ENCODE measurements at places on chromosomes 6 and 20.
A peak's percentile ranks its signal among the peaks of the same experiment; 100 is the strongest.

DNA sequence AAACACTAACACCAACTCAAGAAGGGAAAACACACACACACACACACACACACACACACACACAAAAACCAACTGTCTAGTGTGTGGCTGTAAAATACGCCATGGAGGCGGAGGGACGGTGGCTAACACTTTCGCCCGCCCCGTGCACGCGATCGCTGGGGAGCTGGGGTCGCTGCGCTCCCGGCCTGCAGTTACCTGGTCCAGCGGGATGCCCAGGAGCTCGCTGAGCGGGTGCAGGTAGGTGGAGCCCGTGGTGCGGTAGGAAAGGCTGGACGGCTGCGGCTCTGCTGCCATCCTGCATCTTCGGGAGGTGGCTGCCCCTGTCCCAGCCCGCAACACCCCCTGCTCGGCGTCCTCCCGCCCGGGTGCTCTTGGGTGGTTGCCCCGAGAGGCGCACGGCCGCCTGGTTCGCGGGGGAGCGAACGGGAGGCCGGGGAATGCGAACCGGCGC, 303 bp downstream of the MBOAT1 start:
- DNase-seq: peak; percentile 63

GRCh38 chr6:112187736-112188135, 66.6 kb downstream of the LAMA4 start:
- DNase-seq: no peak

GRCh38 chr20:41334443-41335421, 5.9 kb upstream of the LPIN3 start:
- DNase-seq: no peak

- no peak for DNase-seq
Measured at GRCh38 chr20:24835195-24835594, 113.9 kb upstream of the CST7 start.

- DNase-seq: no peak
Measured at GRCh38 chr20:5085380-5085779, 34.4 kb downstream of the PCNA start.

DNA sequence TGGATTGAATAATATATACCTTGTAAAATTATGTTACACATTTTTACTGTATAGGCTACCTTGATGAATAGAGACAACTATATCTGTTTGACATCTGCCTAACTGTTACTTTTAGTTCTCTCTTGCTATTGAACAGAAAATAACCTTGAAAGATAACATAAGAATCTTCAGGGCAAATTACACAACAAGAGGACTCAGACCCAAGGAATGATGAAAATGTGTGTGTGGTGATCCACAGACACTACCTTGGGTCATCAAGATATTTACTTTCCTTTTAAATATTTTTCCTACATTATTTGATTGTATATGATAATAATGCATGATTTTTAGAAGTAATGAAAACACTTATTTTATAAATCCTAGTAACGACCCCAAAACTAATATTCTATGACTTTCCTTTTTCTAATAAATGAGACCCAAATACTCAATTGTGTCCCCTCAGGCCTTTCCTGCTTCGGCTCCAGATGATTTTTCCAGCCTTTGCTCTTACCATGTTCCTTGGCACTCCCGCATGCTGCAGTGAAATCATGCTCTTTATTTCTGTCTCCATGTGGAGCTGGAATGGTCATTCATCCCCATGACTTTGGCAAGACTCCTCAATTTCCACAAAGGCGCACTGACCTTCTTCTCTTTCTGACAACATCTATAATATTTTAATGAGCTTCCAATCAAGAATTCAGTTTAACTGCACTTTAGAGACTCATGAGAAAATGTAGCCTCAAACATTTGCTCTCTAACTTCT, 187.6 kb downstream of the EPM2A start:
- DNase-seq: no peak

DNA sequence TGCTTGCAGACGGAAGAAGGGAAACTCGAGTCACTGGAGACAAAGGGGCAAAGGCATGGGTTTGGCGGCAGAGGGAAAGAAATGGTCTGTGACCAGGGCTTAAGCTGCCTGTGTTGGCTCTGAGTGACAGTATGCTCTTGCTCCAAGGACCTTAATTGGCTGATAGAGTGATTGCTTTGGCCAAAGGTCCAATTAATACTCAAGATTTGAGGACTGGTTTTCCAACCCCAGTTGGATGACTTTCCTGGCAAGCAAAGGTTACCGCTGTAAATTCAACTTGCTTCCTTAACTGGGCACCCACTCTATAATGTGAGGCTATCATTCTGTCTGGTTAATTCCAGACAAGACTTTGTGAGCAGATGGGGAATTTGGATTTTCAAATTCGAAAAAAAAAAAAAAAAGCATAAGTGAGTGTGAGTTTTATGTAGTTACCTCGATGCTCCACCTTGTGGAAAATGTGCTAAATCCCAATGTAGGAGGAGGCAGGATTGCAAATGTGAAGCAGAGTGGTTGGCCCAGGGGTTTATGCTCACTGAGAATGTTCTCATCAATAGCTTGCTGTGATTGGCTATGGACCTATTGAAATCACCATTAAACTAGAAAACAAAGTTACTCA, 150.7 kb upstream of the GMDS start:
- DNase-seq: no peak

DNA sequence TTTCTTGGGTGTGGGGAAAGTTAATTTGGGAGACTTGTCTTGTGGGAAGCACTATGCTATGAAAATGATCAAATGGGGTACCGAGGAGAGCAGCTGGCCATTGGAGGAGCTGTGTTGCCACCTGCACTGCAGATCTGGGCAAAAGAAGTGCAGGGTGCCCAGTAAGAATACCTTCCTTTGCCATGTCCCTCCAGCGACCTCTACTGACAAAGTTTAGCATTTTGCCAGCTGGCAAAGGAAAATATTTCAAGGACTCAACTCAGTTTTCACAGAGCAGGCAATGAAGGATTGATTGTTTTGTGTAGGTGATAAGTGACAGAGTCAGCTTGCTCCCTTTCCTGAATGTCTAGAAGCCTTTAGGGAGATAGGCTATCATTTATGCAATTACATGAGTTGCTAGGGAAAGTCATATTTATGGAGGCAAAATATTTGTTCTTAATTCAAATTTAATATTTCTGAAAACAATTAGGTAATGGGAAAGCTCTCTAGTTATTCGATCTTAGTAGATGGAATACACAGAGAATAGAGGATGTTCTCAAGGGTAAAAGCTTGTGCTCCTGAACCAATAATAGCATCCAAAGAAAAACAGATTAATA, 118.4 kb downstream of the FARS2 start:
- DNase-seq: no peak

DNA sequence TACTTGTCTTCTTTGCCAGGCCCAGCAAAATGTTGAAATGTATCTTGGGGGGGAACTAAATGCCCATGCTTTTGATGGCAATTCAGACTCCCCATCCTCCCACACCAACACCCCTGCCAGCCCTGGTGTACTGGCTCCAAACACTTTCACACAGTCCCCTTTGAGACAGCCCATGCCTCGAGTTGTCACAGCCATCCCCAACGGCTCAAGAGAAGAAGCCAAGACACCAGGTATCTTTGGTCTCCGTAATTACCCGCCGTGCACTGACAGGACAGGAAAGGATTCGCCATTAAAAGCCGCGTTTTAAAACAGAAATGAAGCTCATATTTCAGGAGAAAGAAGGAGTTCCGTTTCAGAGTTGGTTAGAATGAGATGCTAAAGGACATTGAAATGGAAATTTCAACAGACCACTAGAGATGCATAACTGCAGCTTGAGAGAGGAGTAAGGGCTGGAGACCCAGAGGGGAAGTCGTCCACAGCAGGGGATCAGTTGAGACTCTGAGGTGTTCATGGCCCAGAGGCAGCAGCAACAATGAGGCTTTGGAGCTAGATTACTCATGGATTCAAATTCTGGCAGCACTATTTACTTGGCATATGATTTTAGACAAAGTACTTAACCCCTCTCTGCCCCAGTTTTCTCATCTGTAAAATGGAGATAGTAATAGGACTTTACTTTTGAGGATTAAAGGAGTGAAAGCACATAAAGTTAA, 63.5 kb upstream of the ADGRF1 start:
- no peak for DNase-seq

GRCh38 chr20:13202565-13202964, 18.5 kb upstream of the ISM1 start:
- DNase-seq: no peak

GRCh38 chr20:59124296-59125029, 39.2 kb upstream of the ZNF831 start:
- DNase-seq: no peak

DNA sequence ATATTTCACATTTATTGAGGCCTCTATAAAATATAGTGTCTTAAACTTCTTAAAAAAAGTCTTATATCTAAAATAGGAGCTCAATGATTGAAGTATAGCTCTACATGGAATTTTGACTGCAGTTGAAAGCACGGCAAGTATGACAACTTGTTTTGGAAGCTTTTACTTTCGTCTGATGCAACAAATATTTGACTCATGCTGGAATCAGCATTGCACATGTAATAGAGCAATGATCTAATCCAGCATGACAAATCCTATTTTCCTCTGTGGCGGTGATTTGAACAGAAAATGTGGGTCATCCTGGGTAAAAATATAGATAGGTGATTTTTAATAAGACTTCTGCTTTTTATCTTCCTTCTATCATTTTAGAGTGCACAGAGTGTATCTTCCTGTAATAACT, 111.6 kb downstream of the TINAG start:
- DNase-seq: no peak

DNA sequence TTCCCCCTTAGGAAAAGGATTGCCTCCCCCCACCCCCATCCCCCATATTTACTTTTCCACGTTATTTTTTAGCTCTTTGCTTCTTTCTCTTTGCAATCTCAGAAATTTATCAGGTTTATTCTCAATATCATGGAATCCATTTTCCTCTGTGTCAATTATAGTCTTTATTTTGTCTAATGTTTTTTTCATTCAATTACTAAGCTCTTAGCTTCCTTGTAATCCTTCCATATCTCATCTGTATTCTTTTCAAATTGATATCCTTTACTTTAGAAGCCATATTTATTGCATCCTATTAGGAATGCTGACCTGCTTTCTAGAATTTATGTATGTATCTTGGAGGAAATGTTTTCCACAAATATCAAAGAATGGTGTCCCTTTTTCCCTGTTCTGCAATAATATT, 39.3 kb downstream of the TMC2 start:
- no peak for DNase-seq

GRCh38 chr20:47723322-47723721, 62.0 kb downstream of the SULF2 start:
- DNase-seq: no peak

DNA sequence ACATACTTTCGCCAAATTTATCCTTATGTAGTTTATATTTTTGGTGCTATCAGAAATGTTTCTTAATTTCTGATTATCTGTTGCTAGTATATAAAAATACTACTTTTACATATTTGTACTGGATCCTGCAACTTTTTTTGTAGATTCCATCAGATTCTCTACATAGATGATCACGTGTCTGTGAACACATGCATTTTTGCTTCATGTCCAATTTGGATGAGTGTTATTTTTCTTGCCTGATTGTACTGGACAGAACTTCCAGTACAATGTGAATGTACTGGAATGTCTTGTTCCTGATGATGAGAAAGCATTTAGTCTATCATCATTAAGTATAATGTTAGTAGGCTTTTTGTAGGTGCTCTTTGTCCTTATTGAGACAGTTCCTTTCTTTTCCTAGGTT, 25.0 kb upstream of the SSR1 start:
- no peak for DNase-seq

DNA sequence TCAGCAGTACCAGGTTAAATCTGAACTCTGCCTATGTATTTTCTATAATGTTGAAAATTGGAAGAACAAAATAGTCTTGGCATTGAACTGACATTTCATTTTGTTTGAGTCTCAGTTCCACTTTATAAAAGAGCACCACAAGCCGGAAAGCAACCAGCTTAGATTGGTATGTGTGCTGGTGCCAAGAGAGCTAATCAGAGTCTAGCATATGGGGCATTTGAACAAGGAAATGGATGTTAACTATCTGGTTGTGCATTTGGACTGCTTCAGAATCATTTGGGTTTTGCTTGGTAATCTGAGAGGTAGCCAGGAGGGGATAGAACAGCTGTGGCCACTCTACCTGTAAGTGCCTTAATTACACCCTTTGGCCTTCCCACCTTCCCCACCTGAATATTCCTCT, 184.8 kb downstream of the GRIK2 start:
- DNase-seq: no peak

GRCh38 chr6:35370785-35371493, 28.6 kb downstream of the PPARD start:
- DNase-seq: no peak

GRCh38 chr6:79269877-79270276, 35.4 kb upstream of the HMGN3 start:
- no peak for DNase-seq

DNA sequence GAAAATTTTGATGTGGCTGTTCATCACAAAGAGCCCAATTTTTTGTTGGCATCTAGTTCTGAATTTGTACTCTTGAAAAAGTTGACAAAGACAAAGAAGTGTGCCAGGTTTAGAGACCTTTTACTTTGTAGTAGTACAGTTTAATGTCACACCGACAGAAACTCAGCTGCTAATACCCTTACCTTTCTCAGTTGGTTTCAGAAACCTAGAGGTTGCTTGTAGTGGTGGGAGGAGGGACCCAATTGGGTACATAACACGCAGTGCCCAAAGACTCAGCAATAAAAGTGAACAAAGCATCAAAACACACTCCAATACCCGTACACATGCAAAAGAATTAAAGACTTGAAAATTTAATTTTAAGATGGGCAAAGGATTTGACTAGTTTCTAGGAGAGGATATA, 203.7 kb downstream of the CDKAL1 start:
- no peak for DNase-seq

GRCh38 chr6:1610497-1611321, 994 bp downstream of the FOXC1 start:
- DNase-seq: no peak

DNA sequence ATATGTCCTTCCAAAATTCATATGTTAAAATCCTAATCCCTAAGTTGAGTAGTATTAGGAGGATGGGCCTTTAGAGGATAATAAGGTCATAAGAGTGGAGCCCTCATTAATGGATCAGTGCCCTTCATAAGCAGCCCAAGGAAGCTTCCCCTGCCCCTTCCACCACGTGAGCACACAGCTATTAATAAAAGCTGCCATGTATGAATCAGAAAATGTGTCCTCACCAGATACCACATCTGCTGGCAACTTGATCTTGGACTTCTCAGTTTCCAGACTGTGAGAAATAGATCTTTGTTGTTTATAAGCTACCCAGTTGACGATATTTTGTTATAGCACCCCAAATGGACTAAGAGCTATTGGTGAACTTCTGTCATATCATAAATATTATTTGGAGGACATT, 207.7 kb upstream of the HDDC2 start:
- DNase-seq: no peak

- no peak for DNase-seq
Measured at GRCh38 chr6:137155830-137156229, 17.6 kb downstream of the IL22RA2 start.

GRCh38 chr6:45712786-45713185, 302.9 kb downstream of the CLIC5 start:
- no peak for DNase-seq

All from NCI-H2227 treated with DMSO at 0.1 percent for 48 hours (cell line).